Forelimb muscle (tissue), 1 donor: ENCODE measurements at places on chromosomes 7 and 10. TPM values are rescaled to one million over a fixed set of nuclear protein-coding genes. Genes with fewer than 3 reads are reported as not detected.

- DNase-seq: no peak
Observed at GRCh38 chr10:339038-339391, 203.8 kb downstream of the ZMYND11 start.

DNA sequence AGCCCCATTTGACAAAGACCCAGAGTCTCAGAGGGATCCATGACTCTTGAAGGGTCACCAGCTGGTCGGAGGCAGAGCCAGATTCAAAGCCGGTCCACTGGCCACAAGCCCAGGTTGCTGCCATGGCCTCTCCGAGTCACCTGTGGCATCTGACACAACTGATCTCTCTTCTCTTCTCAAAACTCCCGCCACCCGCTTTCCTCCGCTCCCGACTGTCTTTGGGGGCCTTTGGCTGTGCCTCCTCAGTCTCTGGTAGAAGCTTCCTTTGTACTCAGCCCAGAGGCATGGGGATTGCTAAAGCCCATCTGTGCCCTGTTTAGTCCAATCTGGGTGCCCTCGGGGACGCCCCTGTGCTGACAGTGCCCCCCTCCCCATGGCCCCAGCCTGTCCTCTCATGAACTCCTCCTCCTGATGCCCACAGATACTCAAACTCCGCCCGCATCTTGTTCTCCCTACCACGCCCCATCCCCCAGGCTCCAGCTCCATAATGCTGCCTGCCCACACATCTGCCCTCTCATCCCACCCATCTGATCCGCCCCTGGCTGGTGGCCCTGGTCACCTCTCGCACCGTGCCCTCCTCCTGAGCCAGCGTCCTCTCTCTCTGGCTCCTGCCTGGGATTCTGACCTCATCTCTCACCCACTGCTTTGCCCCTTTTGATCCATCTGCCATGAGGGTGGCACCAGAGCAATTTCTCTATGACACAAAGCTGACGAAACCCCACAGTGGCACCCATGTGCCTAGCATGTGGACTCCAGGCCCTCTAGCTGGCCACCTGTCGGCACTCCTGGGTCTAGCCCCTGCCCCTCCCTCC is 150.6 kb downstream of the SLIT1 start:
- DNase-seq: no peak

DNA sequence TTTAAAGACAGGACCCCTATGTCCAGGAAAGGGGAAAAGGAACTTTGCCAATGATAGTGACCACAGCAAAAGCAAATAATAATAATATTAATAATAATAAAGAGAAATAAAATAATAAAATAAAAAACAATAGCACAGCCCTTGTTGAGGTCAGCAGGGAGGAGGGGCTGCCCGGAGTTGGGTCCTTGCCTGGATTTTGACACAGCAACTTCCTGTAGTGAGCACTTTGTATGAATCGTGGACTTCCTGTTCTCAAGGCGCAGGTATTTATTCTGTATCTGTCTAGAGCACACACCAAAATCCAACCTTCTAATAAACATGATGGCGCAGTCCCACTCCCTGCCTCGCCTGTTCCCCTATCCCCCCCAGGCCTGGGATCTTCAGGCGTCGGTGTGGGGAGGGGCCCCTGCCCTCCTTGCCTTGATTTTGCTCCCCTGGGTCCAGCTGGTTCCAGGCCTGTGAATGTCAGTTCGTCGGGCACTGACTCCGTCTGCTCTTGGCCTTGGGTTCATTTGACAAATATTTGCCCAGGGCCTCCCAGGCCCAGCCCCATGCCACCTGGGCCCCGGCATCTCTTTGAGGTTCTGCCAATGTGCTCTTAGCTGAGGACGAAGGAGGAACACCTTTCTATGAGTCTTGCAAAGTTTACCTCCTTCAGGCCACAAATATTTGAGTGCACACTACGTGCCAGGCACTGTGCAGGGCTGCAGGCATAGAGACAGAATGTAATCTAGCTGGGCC is 13.9 kb downstream of the TRIM8 start:
- no peak for DNase-seq

Gene ARMH3
- 13.4 TPM for polyA plus RNA-seq

- no peak for DNase-seq
Observed at GRCh38 chr7:157008206-157009169, 2.0 kb downstream of the MNX1 start.

Gene ARHGAP19
- polyA plus RNA-seq: 10.5 TPM
